ENCODE measurements at places on chromosomes 6 and 20.

- H3K4me1 ChIP-seq = peaks cover 15% of the 10 kb centered on the region
- no peak for DNase-seq
- no peak overlapping the region for H3K4me3 ChIP-seq
Observed at GRCh38 chr20:25382704-25383370, 7.8 kb downstream of the ABHD12 start.

- DNase-seq = no peak
- H3K4me1 ChIP-seq = peaks cover 73% of the 10 kb centered on the region
- H3K27me3 ChIP-seq = peaks cover 3% of the 10 kb centered on the region
Observed at GRCh38 chr6:72621291-72622093, at the start of gene KCNQ5. Gene KCNQ5 (plus strand): TSS chr6:72622064.

DNA sequence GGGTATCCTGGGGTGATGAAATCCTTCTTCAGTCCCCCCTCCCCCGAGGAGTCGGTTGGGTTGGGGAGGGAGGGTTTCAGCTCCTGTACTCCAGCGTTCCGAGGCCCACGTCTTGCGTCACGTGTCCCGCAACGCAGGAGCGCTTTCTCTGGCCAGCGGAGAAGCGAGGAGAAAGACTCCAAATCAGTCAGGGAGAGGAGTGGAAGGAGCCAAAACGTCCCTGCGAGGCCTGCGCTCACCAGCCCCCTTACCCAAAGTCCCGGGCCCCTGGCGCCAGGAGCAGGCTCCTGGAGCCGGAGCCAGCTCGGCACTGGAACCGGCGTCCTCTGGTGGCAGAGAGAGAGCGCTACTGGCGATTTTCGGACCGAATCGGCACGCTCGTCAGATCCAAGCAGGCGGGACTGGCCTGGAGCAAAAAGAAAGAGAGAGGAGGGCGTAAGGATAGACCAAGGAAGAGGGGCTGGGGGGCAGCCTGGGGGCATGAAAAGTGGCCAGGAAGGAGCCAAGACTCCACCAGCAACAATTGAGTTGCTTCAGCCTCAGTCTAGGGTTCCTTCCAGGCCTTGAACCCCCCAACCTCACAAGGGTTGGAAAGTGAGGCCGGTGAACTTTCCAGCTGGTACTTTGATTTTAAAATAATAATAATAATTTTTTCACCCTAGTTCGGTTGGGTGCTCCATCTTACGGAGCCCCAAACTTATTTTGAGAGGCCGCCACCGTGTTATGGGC is at the start of gene GNAS:
GNAS (plus strand) TSS at position 174 of the 729 bp plus-strand sequence.
- DNase-seq = peak; percentile 75
- H3K4me3 ChIP-seq = peak within 1 kb of the TSS; percentile 89
- H3K27me3 ChIP-seq = peaks cover 82% of the 10 kb centered on the region

- H3K36me3 ChIP-seq = no peaks in the 10 kb centered on the region
- no peaks in the 10 kb centered on the region for H3K27me3 ChIP-seq
- H3K27ac ChIP-seq = no peak overlapping the region
- H3K4me3 ChIP-seq = no peak overlapping the region
Observed at GRCh38 chr6:134421501-134421900, 103.6 kb upstream of the SGK1 start.

GRCh38 chr6:12785921-12786320 is 69.4 kb downstream of the PHACTR1 start:
- DNase-seq = no peak
- H3K36me3 ChIP-seq = no peaks in the 10 kb centered on the region
- no peaks in the 10 kb centered on the region for H3K27me3 ChIP-seq
- H3K4me1 ChIP-seq = no peaks in the 10 kb centered on the region
- H3K27ac ChIP-seq = no peak overlapping the region

- H3K27me3 ChIP-seq = peaks cover 8% of the 10 kb centered on the region
- H3K27ac ChIP-seq = peak overlapping the region; percentile 56
- DNase-seq = no peak
Observed at GRCh38 chr20:38747495-38748096, 664 bp upstream of the ACTR5 start.

DNA sequence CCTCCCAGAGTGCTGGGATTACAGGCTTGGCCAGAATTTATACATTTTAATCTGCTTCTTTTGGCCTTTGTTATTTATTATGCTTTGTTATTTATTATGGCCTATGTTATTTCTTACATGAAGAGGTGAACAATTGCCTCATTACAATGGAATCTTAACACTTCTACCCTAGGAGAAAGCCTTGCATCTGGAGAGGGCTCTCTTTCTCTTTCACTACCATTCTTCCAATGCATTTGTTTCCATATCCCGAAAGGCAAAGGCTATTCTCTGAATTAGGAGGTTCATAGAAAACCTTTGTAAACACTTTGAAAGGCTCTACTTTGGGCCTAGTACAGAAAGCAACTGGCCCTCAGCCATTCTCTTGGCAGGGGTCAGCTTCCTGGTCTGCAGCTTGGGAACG is 19.9 kb upstream of the DEK start:
- no peaks in the 10 kb centered on the region for H3K4me1 ChIP-seq
- H3K27ac ChIP-seq = no peak overlapping the region
- H3K4me3 ChIP-seq = no peak overlapping the region
- no peaks in the 10 kb centered on the region for H3K36me3 ChIP-seq

GRCh38 chr6:158686791-158687381 is 37.0 kb downstream of the SYTL3 start:
- DNase-seq = peak; percentile 41
- H3K4me1 ChIP-seq = peaks cover 77% of the 10 kb centered on the region
- peaks cover 90% of the 10 kb centered on the region for H3K36me3 ChIP-seq
- H3K27me3 ChIP-seq = no peaks in the 10 kb centered on the region
- peak overlapping the region; percentile 16 for H3K4me3 ChIP-seq

- no peaks in the 10 kb centered on the region for H3K27me3 ChIP-seq
- no peak for DNase-seq
- H3K36me3 ChIP-seq = peaks cover 40% of the 10 kb centered on the region
- peaks cover 9% of the 10 kb centered on the region for H3K4me1 ChIP-seq
Observed at GRCh38 chr6:135004399-135004798, 50.2 kb downstream of the HBS1L start.

GRCh38 chr20:2618815-2619214 is 33.6 kb upstream of the NOP56 start:
- no peak overlapping the region for H3K27ac ChIP-seq
- peaks cover 34% of the 10 kb centered on the region for H3K27me3 ChIP-seq
- H3K4me1 ChIP-seq = peaks cover 2% of the 10 kb centered on the region
- H3K36me3 ChIP-seq = no peaks in the 10 kb centered on the region
- no peak overlapping the region for H3K4me3 ChIP-seq
- no peak for DNase-seq

GRCh38 chr6:39263303-39264037 is 34.2 kb upstream of the KCNK5 start:
- peak overlapping the region; percentile 2 for H3K27ac ChIP-seq
- H3K27me3 ChIP-seq = peaks cover 28% of the 10 kb centered on the region
- no peak overlapping the region for H3K4me3 ChIP-seq
- H3K4me1 ChIP-seq = peaks cover 21% of the 10 kb centered on the region
- no peak for DNase-seq
- no peaks in the 10 kb centered on the region for H3K36me3 ChIP-seq

- no peak for DNase-seq
- no peak overlapping the region for H3K4me3 ChIP-seq
Observed at GRCh38 chr6:32096087-32096393, 13.1 kb downstream of the TNXB start.

- H3K36me3 ChIP-seq = peaks cover 85% of the 10 kb centered on the region
- no peak for DNase-seq
Observed at GRCh38 chr6:44302856-44303255, 10.3 kb downstream of the AARS2 start.

DNA sequence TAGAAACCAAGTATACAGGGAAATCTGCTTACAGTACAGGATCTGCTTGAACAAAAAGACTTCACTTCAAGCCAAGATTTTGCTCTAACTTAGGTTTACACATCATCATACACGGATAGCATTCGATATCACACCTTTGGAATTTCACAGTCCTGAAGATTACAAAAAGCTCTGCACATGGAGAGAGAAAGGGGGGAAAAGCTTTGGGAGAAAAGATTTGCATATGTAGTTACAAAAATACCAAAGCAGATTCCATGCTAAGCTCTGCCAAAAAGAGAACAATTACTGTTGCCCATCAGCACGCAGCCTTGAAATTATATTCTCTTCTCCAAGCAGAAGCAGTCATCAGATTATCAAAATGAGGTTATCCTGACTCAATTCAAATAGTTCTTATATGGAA is 62.0 kb downstream of the HIVEP2 start:
- no peak for DNase-seq
- H3K27ac ChIP-seq = peak overlapping the region; percentile 100
- H3K27me3 ChIP-seq = no peaks in the 10 kb centered on the region

GRCh38 chr6:170393807-170394399 is 87.3 kb downstream of the FAM120B start:
- peak overlapping the region; percentile 78 for H3K27ac ChIP-seq
- H3K4me1 ChIP-seq = peaks cover 7% of the 10 kb centered on the region
- H3K27me3 ChIP-seq = no peaks in the 10 kb centered on the region
- H3K36me3 ChIP-seq = peaks cover 80% of the 10 kb centered on the region
- DNase-seq = no peak
- H3K4me3 ChIP-seq = no peak overlapping the region

DNA sequence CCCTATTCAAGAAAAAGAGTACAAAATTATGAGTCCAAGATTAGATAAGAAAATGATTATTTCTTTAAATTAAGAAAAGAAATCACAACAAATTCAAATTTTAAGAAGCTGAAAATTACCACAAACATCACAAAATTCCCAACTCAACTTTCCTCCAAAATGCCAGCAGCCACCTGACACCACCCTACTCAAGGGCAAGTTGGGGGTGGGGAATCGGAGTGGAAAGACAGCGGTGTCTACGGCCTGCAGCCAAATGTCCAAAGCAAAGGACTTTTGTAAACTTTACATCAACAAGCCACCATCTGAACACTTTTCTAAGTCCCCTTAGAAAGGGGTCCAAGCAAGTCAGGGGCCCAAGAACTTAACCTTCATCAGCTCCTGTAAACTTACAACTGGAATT is 1.6 kb upstream of the EYA2 start:
- no peak for DNase-seq
- H3K27me3 ChIP-seq = peaks cover 68% of the 10 kb centered on the region
- no peaks in the 10 kb centered on the region for H3K4me1 ChIP-seq
- H3K4me3 ChIP-seq = no peak overlapping the region

- H3K27ac ChIP-seq = peak overlapping the region; percentile 98
- no peaks in the 10 kb centered on the region for H3K36me3 ChIP-seq
- H3K4me3 ChIP-seq = peak overlapping the region; percentile 78
- H3K27me3 ChIP-seq = peaks cover 23% of the 10 kb centered on the region
Observed at GRCh38 chr6:41531591-41532582, 14.3 kb upstream of the FOXP4 start.

GRCh38 chr20:57147185-57147584 is 119.3 kb downstream of the BMP7 start:
- H3K27me3 ChIP-seq = peaks cover 11% of the 10 kb centered on the region
- H3K36me3 ChIP-seq = no peaks in the 10 kb centered on the region
- no peak overlapping the region for H3K4me3 ChIP-seq
- H3K4me1 ChIP-seq = no peaks in the 10 kb centered on the region
- H3K27ac ChIP-seq = no peak overlapping the region
- no peak for DNase-seq

GRCh38 chr20:10659651-10660601 is 13.9 kb downstream of the JAG1 start:
- H3K36me3 ChIP-seq = no peaks in the 10 kb centered on the region
- no peaks in the 10 kb centered on the region for H3K4me1 ChIP-seq
- DNase-seq = no peak
- no peak overlapping the region for H3K4me3 ChIP-seq
- no peak overlapping the region for H3K27ac ChIP-seq
- peaks cover 60% of the 10 kb centered on the region for H3K27me3 ChIP-seq

- H3K36me3 ChIP-seq = no peaks in the 10 kb centered on the region
- H3K4me3 ChIP-seq = peak overlapping the region; percentile 69
- H3K27ac ChIP-seq = peak overlapping the region; percentile 79
- H3K4me1 ChIP-seq = peaks cover 27% of the 10 kb centered on the region
Observed at GRCh38 chr6:28488916-28489365, 26.7 kb downstream of the GPX6 start.

- peaks cover 39% of the 10 kb centered on the region for H3K36me3 ChIP-seq
- no peak overlapping the region for H3K4me3 ChIP-seq
- no peak for DNase-seq
- peaks cover 16% of the 10 kb centered on the region for H3K4me1 ChIP-seq
- no peaks in the 10 kb centered on the region for H3K27me3 ChIP-seq
- H3K27ac ChIP-seq = no peak overlapping the region
Observed at GRCh38 chr20:41196653-41197225, 59.4 kb downstream of the PLCG1 start.

- H3K4me3 ChIP-seq = no peak overlapping the region
- no peak for DNase-seq
- H3K4me1 ChIP-seq = peaks cover 50% of the 10 kb centered on the region
- no peaks in the 10 kb centered on the region for H3K36me3 ChIP-seq
- no peaks in the 10 kb centered on the region for H3K27me3 ChIP-seq
Observed at GRCh38 chr6:37019065-37019450, 13.6 kb downstream of the FGD2 start.

GRCh38 chr6:151561238-151561637 is 67.4 kb downstream of the CCDC170 start:
- no peak for DNase-seq
- no peak overlapping the region for H3K27ac ChIP-seq
- peaks cover 26% of the 10 kb centered on the region for H3K27me3 ChIP-seq
- H3K36me3 ChIP-seq = no peaks in the 10 kb centered on the region

- no peak overlapping the region for H3K4me3 ChIP-seq
- H3K27me3 ChIP-seq = peaks cover 3% of the 10 kb centered on the region
Observed at GRCh38 chr6:15906420-15907016, 222.4 kb upstream of the MYLIP start.

GRCh38 chr6:154653853-154654252 is 79.4 kb upstream of the SCAF8 start:
- DNase-seq = no peak
- H3K4me3 ChIP-seq = no peak overlapping the region
- no peaks in the 10 kb centered on the region for H3K4me1 ChIP-seq
- no peaks in the 10 kb centered on the region for H3K36me3 ChIP-seq
- peaks cover 5% of the 10 kb centered on the region for H3K27me3 ChIP-seq

DNA sequence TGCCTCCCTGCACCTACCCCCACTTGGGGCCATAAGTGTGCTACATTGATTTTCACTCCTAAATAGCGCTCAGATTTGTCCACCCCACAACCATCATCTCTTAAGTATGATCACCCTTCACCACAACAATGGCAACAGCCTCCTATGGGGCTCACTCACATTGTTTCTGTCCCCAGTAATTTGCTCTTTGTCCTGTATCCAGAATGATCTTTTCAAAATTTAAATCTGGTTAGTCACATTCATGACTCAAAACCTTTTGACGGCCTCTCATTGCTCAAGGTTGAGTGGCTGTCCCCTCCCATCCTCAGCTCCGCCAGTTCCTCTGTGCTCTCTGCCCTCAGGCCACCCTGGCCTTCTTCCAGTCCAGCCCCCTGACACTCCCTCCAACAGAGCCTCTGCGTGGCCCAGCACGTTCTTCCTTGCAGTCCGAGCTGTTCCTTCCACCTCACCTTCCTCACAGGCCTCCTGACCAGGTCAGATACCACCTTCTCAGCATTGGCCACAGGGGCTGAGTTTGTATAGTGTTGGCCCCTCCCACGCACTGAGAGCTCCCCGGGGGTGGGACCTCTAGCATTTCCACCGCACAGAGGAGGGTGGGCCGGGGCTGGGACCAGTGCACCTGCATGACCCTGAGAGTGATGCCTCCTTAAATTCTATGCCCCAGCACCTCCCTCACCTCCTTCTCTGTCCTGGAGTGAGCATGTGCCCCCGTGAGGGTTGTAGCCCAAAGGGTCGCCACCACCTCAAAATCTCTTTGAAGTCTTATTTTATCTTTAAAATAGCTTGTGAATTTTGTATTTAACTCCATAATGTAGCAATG is 2.4 kb upstream of the PPP1R3G start:
- peaks cover 9% of the 10 kb centered on the region for H3K4me1 ChIP-seq
- DNase-seq = no peak
- no peak overlapping the region for H3K27ac ChIP-seq
- no peaks in the 10 kb centered on the region for H3K36me3 ChIP-seq
- H3K4me3 ChIP-seq = no peak overlapping the region
